Aorta (tissue), 5 donors: ENCODE measurements at places on chromosomes 6 and 20. TPM values are rescaled to one million over a fixed set of nuclear protein-coding genes. Genes with fewer than 3 reads are reported as not detected.

Gene NKX2-2
- total RNA-seq = not detected

Gene ADA
- 6.1 TPM for total RNA-seq

Gene ANGPT4
- total RNA-seq = 0.19 TPM

Gene PTK7
- 3.6 TPM for total RNA-seq

Gene SLA2
- 0.99 TPM for total RNA-seq

Gene SOX18
- total RNA-seq = 43.2 TPM

Gene PAQR8
- total RNA-seq = 2.5 TPM

Gene DEFB123
- not detected for total RNA-seq

Gene ZBTB46
- total RNA-seq = 22.7 TPM

Gene COL11A2
- total RNA-seq = 1.7 TPM

Gene RIN2
- 67.0 TPM for total RNA-seq

Gene TMEM170B
- total RNA-seq = 7.3 TPM

Gene NKX2-4
- not detected for total RNA-seq

Gene FAM209A
- 1.0 TPM for total RNA-seq

Gene MACROD2
- total RNA-seq = 6.2 TPM

Gene PGC
- total RNA-seq = 0.33 TPM

Gene SEL1L2
- total RNA-seq = not detected

Gene HEY2
- 23.9 TPM for total RNA-seq

Gene PKIB
- total RNA-seq = 2.5 TPM

Gene ULBP3
- total RNA-seq = 0.75 TPM
